ENCODE measurements at places on chromosomes 1 and 21.
A peak's percentile ranks its signal among the peaks of the same experiment; 100 is the strongest.

- DNase-seq, result no peak
Observed at GRCh38 chr1:101071470-101071891, 45.9 kb upstream of the DPH5 start.

DNA sequence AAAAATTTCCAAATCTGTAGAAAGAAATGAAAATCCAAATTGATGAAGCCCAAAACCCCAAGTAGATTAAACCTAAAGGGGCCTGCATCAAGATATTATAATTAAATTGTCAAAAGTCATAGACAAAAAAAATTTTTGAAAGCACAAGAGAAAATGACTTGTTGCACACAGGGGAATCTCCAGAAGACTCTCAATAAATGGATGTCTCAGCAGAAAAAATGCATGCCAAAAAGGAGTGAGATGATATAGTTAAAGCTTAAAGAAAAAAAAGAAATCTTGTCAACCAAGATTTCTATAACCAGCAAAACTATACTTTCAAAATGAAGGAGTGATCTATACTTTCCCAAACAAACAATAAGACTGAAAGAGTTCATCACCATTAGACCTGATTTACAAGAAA is 393.2 kb upstream of the SPAG17 start:
- DNase-seq, result no peak

- DNase-seq, result no peak
Observed at GRCh38 chr1:56780128-56780750, 39.0 kb downstream of the FYB2 start.

DNA sequence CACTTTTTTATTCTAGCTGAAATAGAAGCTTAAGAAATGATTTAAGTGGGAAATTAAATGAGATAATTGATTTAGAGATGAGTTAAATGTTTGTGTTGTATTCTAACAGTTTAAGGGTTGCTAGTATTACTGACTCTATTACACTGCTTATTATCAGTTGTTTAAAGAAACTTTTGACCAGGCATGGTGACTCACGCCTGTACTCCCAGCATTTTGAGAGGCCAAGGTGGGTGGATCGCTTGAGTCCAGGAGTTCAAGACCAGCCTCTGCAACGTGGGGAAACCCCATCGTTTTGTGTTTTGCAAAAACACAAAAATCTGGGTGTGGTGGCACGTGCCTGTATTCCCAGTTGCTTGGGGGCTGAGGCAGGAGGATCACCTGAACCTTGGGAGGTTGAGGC is 14.2 kb downstream of the CLIC4 start:
- no peak for DNase-seq

GRCh38 chr1:51506537-51506936 is 12.5 kb downstream of the EPS15 start:
- no peak for DNase-seq

DNA sequence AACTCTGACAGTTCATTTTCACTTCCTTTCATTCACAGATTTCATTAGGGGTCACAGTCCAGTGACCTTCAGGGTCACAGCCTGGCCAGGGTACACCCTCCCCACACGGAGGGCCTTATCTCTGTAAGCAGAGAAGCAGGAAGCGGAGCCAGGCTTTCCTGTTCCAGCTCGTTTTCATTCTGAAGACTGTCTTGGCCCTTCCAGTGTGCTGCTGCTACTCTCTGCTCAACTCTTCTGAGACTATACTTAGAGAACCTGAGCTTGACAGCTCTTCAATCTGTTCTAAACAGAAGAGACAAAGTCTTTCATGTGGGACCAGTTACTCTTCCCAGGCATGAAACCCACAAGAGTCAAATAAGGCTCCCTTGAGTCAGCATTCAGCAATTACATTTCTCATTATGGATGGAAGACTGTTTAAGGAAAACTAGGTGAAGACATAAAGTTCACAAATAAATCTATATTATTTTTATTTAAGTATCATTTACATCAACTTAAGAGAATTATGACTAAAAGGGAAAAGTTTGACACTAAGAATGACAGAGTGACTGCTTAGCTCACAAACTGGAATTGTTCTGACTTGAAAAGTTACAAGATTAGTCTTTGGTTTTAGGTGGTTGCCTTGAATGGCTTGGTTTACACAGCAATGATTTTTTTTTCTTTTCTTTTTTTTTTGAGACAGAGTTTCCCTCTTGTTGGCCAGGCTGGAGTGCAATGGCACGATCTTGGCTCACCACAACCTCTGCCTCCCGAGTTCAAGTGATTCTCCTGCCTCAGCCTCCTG is 4.8 kb upstream of the TDRD10 start:
- no peak for DNase-seq

DNA sequence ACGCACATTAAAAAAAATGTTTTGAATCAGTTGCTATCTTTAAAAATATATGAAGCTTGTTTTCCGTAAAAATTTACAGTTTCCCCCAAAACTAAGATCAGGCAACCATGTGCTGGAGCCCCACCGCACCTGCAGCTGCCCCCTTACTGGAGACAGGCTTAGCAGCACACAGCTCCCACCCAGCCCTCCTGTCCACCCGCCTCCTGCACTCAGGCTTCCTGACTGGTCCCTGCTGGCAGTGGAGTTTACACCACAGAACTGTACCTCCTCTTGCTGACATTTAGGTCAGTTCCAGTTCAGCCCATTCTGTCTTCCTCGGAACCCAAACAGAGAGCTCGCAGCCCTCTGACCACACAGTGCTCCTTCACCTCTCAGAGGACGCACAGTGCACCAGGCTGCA is 2.1 kb downstream of the GPR161 start:
- no peak for DNase-seq

DNA sequence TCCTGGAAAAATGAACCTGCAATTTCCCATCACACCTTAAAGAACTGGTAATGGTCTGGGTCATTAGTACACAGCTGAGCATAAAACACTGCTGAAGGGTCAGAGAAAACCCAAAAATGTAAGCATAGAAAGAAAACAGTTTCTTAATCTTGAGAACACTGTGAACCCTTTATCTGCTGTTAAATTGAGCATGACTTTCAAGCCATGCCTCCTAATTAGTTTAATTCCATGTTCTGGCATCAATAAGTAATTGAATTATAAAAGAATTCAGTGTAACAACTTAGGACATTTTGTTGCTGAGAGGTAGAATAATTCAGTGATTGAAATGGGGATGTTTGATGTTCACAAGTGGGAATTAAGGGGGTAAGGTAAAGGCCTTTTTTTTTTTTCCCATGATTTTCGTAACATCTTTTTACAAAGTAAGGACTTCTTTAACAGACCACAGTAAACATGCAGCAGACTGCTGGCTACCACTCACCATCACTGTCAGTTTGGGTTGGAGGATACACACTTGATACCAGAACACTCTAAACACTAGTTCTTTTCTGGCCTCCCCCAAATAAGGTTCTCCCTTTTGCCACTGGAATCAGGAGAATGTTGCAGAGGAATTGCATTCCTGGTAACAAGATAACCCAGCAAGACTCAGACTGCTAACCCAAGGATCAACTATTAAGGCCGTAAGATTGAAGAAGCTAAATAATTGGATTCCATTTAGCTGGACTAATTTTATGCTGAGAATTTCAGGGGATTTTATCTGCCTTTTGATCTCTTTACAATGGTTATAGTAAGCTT is 3.0 kb downstream of the RWDD3 start:
- DNase-seq, result no peak

DNA sequence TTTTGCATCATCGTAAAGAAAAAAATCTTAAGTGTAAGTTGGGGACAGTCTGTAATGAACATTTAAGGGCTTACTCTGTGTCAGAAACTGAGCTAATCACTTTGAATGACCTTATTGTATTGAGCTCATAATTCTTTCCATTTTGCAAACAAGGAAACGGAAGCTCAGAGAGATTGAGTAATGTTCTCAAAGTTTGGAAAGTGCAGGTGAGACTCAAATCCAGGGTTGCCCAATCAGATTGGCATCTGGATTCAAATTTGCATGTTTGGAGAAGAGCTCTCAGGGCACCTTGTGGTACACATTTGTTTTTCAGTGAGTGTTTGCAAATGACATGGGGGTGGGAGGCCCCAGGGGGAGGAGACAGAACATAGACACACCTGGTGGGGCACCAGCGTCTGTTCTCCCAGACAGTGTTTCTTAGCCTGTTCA is 8.0 kb downstream of the ALPL start:
- DNase-seq, result no peak

DNA sequence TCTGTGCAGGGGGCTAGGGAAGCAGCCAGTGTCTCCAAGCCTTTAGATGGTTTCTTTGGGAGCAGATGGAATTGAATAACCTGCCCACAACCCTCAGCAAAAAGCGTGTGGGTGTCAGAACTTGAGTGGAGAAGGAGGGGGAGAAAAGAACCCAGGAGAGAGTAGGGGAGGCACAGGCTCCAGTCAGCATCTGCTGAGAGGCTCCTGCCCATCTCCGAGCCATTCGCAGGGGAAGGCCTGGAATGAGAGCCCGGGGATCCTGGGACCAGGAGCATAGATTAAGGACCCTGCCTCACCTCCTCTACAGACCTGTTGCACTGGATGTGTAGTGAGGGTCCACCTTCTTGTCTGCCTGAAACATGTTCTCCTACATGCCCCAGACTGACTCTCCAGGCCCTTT is 16.3 kb downstream of the TMEM81 start:
- DNase-seq, result no peak

DNA sequence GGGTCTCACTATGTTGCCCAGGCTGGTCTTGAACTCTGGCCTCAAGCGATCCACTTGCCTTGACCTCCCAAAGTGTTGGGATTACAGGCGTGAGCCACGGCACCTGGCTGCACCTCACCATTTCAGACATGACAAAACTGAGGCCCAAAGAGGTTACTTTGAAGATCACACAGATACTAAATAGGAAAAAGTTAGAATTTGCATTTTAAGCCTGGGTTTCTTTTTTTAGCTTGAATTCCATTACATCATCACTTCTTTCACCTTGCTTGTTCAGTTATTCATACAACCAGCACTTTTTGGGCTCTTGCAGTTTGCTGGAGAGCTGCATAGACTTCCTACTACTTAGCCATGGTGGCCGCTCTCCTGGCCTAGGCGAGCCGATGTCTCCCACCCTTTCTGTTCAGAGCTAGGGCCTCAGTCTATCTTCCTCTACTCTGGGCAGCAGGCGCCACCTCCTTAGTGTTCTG is 16.3 kb upstream of the CD2 start:
- DNase-seq, result peak; percentile 75

DNA sequence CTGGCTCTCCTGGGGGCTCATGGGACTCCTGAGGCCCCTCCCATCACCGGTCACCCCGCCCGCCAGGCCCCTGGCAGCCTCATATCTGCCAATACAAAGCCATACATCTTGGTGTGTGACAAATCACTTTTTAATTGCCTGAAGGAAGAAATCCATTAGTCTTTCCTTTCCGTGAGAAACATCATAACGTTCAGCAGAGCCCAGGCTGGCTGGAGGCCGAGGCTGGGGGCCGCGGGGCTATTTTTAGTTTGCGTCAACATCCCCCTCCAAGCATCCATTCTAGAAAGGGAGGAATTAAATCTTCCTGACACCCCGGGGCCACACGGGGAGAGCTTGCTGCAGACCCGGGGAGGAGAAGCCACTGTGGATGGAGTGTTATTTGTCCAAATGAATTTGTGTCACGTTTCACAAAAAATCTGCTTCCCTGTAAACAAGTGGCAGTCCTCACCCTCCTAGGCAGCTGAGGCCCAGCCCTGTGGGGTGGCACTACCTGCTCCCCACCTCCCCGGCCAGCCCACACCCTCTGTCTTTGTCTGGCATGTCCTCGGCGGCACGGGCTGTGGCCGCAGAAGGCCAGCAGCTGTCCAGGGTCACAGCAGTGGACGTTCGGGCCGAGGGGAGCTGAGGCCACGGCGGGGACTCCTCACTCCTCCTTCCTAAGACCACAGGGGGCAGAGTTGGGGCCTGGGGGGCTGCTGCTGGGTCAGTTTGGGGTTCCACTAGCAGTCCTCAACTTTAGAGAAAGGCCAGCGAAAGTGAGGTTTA is 236.9 kb upstream of the VAMP3 start:
- no peak for DNase-seq

- peak; percentile 22 for DNase-seq
Observed at GRCh38 chr1:149997585-149998262, 12.8 kb downstream of the OTUD7B start.

DNA sequence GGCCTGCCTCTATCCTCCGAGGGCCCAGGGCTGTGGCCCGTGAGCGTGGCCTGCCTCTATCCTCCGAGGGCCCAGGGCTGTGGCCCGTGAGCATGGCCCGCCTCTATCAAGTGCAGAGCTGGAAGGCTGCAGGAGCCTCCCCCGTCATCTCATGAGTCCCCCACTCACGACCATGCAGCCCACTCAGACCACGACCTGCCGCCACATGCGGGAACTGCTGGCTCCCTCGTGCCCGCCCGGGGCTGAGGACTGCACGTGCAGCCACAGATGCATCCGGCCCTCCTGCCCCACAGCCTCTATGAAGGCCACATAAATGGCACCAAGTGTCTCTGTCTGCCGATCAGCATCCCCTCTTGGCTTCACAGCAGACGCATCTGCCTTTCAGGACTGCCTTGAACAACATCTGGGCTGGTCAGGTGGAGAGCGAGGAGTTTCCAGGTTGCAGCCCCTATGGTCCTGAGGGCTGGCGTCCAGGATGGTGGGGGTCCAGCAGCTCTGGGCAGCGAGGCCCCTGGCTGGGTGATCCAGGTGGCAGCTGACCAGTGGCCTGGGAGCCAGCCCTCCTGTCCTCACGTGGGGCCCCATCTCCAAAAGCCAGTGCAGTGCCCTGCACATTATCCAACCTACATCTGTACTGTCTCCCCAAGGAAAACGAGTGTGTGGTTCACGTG is 103.3 kb downstream of the PDE9A start:
- no peak for DNase-seq

GRCh38 chr21:42500225-42500624 is 4.2 kb upstream of the RSPH1 start:
- no peak for DNase-seq

- DNase-seq, result no peak
Observed at GRCh38 chr1:206829282-206829681, 36.1 kb upstream of the IL20 start.

GRCh38 chr1:149942207-149942606 is 5.5 kb upstream of the MTMR11 start:
- no peak for DNase-seq

DNA sequence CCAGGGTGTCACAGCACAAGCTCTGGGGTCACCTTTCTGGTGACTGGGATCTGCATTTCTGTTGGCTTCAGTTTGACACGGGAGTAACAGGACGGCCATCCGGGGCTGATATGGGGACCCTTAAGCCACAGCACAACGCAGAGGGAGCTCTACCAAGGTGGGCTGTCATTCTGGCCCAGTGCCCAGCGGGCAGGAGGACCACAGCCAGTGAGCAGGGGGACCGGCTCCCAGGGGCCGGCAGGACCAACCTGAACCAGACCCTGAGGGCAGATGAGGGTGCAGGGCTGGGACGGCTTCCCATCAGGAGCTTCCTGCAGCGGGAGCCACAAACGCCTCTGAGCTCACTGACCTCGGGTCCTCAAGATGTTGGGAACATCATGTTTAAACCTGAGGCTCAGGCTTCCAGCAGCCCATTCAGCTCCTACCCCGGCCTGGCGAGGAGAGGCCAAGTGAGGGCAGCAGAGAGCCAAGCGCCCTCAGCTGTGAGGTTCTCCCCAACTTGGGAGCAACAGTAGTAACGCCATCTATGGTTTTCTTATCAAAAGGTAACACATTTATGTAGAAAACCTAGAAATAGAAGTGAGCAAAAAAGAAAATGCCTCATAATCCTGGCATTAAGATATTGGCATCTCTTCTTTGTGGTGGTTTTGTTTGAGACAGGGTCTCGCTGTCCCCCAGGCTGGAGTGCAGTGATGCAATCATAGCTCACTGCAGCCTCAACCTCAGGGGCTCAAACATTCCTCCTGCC is 26.8 kb downstream of the TMEM201 start:
- DNase-seq, result peak; percentile 48

Measured in CD4-positive, alpha-beta T cell treated with Interleukin-4 for 4 hours (primary cell).